ENCODE measurements at places on chromosomes 3 and 15. TPM values are rescaled to one million over a fixed set of nuclear protein-coding genes. Genes with fewer than 3 reads are reported as not detected.

TEX9 gene
- 6.1 TPM for total RNA-seq

FAM107A gene
- not detected for total RNA-seq

HRG gene
- not detected for total RNA-seq

MORC1 gene
- total RNA-seq: not detected

GRIP2 gene
- 0.34 TPM for total RNA-seq

DNA sequence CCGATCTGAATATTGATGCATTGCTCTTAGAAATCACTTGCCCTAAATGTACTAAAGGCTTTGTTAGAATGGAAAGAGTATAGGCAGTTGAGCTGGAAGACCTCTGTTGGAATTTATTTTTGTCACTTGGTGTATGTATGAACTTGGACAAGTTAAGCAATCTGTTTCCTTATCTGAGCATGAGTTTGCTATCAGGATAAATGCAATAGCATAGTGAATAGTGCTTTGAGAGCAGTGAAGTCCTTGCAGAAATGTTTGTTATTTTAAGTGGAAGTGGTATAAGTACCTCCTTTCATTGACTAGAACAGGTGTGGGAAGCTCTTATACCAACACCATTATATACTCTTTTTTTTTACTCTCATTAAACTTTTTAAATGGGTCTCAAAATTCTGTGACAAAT is 146.4 kb upstream of the ONECUT1 start:
- no peaks in the 10 kb centered on the region for H3K36me3 ChIP-seq
- peaks cover 2% of the 10 kb centered on the region for H3K27me3 ChIP-seq
- no peak overlapping the region for H3K27ac ChIP-seq
- DNase-seq: no peak
- H3K4me1 ChIP-seq: no peaks in the 10 kb centered on the region

DNA sequence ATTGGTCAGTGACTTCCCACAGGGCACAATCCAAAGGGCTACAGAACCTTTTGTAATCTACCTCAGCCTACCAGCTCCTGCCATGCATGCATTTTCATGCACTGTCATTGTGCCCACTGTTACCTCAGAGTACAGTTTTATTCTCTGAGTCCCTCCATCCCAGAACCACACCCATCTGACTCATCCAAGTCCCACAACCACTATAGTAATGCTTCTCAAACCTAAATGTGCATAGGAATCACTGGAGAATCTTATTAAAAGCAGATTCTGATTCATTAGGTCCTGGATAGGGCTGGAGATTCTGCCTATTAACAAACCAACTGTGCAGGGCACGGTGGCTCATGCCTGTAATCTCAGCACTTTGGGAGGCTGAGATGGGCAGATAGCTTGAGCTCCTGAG is 3.7 kb upstream of the B3GALNT1 start:
- no peaks in the 10 kb centered on the region for H3K27me3 ChIP-seq
- H3K27ac ChIP-seq: no peak overlapping the region
- no peaks in the 10 kb centered on the region for H3K4me1 ChIP-seq
- no peak for DNase-seq
- H3K4me3 ChIP-seq: no peak overlapping the region

GRCh38 chr3:50649451-50649931 is 25.2 kb upstream of the DOCK3 start:
- H3K36me3 ChIP-seq: no peaks in the 10 kb centered on the region
- H3K27me3 ChIP-seq: peaks cover 5% of the 10 kb centered on the region
- peaks cover 27% of the 10 kb centered on the region for H3K4me1 ChIP-seq

DNA sequence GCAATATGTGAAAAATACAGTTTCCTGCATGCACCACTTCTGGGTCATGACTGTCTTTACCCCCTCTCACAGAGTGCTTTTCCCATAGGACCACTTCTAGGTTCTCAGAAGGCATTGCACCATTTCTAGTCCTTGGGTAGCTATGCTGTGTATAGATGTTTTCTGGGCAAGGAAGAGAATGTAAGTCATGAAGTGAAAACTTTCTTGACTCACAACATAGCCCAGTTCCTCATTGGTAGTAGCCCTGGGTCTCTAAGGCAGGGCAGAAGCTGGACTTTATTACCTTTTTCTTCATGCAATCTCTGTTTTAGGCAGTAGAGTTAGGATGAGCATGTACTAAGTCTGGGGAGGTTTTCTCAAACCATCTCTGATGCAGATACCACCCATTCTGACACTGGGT is 203.1 kb downstream of the EPHB1 start:
- no peaks in the 10 kb centered on the region for H3K27me3 ChIP-seq
- H3K4me1 ChIP-seq: peaks cover 5% of the 10 kb centered on the region
- no peak for DNase-seq
- no peak overlapping the region for H3K4me3 ChIP-seq
- no peak overlapping the region for H3K27ac ChIP-seq

GRCh38 chr3:39327053-39327745 is 2.3 kb upstream of the CCR8 start:
- no peaks in the 10 kb centered on the region for H3K27me3 ChIP-seq
- no peak overlapping the region for H3K4me3 ChIP-seq
- H3K4me1 ChIP-seq: no peaks in the 10 kb centered on the region
- no peaks in the 10 kb centered on the region for H3K36me3 ChIP-seq
- no peak overlapping the region for H3K27ac ChIP-seq

- H3K36me3 ChIP-seq: no peaks in the 10 kb centered on the region
- no peak overlapping the region for H3K4me3 ChIP-seq
- no peak overlapping the region for H3K27ac ChIP-seq
Measured at GRCh38 chr3:101824702-101825101, 24.6 kb upstream of the NFKBIZ start.

DNA sequence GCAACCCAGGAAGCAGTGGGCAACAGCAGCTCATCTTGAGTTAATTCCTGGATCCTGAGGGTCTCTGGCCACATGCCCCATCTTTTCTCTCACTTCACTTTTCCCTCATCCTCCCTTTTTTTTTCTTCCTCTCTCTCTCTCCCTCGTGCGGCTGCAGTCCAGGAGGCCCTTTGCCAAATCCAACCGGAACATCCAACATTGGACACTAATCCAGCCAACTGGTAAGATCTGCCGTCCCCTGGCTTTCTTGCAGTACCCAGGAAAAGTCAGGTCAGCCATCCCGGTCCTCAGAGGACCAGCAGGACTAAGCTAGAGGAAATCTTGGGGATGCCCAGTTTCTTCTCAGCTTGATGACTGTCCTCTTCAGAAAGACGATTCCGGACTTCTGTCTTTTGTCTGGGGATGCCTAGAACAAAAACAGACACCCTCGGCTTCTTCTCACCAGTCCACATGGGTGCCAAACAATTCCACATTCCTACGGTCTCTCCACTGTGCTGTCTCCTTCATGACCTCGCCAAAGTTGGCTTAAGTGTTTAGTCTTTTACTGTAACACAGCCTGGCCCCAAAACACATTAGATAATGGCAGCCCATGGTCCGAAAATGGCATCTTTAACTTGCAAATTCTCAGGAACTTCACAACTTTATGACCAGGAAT is 115.6 kb downstream of the GSK3B start:
- H3K27me3 ChIP-seq: peaks cover 4% of the 10 kb centered on the region
- DNase-seq: no peak
- no peak overlapping the region for H3K4me3 ChIP-seq
- no peak overlapping the region for H3K27ac ChIP-seq
- no peaks in the 10 kb centered on the region for H3K4me1 ChIP-seq

GRCh38 chr3:125960456-125961288 is 8.3 kb upstream of the ROPN1B start:
- H3K4me1 ChIP-seq: no peaks in the 10 kb centered on the region
- H3K4me3 ChIP-seq: no peak overlapping the region
- peaks cover 9% of the 10 kb centered on the region for H3K36me3 ChIP-seq
- H3K27me3 ChIP-seq: peaks cover 9% of the 10 kb centered on the region

DNA sequence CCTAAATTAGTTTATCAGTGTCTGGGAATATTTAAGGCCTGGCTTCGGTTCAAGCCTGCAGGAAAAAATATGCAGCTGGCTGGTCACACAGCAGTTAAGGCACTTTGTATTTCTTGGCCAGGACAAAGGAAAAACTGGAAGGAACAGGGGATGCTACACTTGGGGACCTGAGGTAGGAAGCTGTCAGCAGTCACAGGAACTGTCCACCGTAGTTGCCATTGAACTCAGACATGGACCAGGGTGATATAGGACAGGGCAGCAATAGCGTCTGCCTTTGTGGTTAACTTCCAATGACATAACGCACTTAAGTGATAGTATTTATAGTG is 49.1 kb downstream of the NR1D2 start:
- no peaks in the 10 kb centered on the region for H3K27me3 ChIP-seq
- peaks cover 13% of the 10 kb centered on the region for H3K4me1 ChIP-seq
- H3K27ac ChIP-seq: no peak overlapping the region
- H3K36me3 ChIP-seq: no peaks in the 10 kb centered on the region
